ENCODE measurements at places on chromosomes 13 and 19.

DNA sequence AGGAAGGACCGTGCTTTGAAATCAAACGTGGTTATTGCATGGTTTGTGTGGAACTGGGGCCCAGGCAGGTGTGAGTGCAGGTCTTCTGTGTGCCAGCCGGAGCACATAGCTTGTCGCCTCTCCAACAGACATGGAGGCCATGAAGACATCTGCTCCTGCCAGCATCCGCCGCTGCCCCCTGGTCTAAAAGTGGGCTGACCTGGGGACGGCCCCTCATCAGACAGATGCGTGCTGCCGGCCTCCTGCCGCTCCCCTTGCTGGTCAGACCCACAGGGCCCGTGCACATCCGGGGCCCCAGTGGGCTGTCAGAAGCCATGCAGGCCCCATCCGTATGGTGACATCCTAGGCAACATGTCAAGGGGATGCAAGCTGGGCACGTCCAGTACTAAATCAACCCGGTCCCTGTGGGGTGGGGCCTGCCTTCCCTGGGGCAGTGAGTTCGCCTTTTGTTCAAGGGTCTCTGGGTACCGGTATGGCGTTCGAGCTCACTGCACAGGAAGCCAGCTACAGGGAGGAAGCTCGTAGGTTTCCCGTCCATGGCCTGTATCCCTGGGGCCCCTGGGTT, 88.0 kb upstream of the MCF2L start:
- no peak for DNase-seq

- no peak for DNase-seq
Measured at GRCh38 chr19:10742476-10742875, 24.6 kb downstream of the DNM2 start.

DNA sequence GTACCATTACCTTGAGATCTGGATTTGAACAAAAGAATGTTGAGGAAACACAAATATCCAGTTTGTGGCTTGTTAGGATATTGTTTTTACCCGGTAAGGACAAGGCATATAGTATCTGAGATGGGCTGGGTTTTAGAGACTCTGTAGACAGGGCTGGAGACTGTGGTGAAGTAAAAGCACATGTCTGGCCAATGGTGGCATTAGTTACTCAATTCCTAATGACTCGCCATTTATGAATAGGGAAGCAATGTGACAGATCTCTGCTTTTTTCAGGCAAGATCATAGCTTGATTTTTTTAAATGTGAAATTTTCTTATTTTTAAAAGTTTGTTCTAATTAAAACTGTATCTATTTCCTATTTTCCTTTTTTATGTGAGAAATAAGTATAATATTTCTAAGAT, 371.1 kb upstream of the SPRY2 start:
- no peak for DNase-seq

DNA sequence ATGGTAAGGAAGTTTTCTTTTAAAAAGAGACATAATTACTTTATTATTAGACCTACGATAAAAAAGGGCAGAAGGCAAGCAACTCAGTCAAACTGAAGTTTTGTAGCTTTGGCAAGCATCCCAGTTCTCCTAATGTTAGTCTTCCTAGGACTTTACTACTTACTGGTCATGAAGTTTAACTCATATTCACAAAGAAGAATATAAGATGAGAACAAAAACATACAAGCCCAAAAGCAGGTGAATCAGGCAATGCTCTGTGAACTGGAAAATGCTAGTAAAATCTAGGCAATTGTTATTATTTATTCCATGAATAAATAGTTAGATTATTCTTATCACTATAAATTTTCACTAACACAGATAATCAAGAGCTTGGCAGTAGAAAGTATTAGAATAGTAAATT, 85.0 kb downstream of the MIPEP start:
- DNase-seq = no peak

DNA sequence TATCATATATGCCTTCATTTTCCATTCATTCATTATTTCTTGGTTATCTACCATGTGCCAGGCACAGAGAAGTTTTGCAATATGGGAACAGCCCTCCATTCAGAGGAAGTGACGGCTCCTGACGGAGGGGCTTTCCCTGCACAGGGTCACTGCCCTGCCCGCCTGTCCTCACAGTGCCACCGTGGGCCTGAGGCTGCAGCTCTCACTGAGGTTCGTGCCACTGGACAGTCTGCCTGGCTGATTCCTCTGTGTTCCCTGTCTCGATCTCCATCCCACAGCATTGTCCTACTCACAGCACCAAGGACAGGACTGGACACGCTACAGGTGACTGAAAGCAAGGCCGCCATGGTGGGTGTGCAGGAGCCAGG, 92.7 kb downstream of the TSHZ3 start:
- no peak for DNase-seq

- DNase-seq = no peak
Measured at GRCh38 chr19:43799502-43800142, 2.6 kb downstream of the LYPD5 start.

DNA sequence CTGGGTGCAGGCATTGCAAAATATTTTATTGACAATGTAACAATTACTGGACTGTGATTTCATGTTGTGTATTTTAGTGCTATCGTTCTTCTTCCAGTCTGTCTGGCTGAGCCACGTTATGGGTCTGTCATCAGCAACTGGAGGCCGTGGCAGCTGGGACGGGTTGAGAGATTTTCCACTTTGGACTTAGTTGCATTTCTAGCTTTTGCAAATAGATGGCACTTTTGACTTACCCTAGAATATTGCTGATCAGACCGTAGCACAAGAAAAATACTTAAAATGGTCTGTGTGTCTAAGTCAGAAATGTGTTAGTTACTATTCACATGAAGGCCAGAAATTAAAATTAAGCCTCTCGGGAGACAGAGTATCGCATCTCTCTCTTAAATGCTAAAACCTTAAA, 211.1 kb downstream of the TEX29 start:
- peak; percentile 29 for DNase-seq

GRCh38 chr19:14333101-14333871, 48.0 kb upstream of the ADGRE5 start:
- no peak for DNase-seq

DNA sequence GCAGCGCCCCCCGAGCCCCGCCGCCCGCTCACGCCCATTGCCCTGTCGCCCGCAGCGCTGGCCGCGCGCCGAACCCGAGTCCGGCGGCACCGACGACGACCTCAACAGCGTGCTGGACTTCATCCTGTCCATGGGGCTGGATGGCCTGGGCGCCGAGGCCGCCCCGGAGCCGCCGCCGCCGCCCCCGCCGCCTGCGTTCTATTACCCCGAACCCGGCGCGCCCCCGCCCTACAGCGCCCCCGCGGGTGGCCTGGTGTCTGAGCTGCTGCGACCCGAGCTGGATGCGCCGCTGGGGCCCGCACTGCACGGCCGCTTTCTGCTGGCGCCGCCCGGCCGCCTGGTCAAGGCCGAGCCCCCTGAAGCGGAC, 518 bp downstream of the KLF2 start:
- DNase-seq = no peak

- DNase-seq = no peak
Measured at GRCh38 chr13:39864221-39864620, 208.8 kb downstream of the COG6 start.

DNA sequence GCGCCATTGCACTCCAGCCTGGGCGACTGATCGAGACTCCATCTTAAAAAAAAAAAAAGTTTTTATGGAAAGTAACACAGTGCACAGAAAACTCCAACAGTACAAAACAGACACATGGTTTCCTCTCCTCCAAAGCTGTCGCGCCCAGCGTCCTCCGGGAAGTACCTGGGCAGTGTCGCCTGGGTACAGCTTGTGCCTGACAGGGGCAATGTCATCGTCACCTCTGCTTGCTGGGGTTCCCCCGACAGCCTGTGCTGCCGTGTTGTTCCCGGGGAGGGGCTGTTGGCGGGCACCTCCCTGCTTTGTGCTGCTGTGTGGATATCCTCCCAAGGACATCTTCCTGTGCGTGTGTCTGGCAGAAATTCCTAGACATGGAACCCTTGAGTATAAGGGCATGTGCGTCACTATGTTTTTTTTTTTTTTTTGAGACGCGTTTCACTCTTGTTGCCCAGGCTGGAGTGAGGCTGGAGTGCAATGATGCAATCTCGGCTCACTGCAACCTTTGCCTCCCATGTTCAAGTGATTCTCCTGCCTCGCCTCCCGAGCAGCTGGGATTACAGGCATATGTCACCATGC, 2.4 kb upstream of the F2RL3 start:
- no peak for DNase-seq

DNA sequence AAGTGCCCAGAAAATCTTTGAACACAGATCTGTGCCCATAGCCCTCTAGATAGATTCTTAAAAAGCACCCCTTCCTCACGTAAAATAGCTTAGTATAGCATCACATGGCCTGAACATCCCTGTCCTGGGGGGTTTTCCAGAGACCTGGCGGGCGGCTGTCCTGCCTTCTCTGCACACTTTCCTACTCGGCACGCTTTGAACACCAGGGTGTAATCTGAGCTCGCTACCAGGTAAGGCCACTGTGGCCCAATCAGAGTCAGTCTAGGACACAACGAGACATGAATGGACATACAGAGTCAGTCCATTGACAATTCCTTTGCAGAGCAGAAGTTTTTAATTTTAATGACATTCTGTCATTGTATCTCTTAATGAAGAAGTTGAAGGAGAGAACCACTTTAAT, 8.1 kb downstream of the CYP2A13 start:
- no peak for DNase-seq

- DNase-seq = no peak
Measured at GRCh38 chr19:44683434-44684210, 12.3 kb downstream of the CEACAM19 start.

DNA sequence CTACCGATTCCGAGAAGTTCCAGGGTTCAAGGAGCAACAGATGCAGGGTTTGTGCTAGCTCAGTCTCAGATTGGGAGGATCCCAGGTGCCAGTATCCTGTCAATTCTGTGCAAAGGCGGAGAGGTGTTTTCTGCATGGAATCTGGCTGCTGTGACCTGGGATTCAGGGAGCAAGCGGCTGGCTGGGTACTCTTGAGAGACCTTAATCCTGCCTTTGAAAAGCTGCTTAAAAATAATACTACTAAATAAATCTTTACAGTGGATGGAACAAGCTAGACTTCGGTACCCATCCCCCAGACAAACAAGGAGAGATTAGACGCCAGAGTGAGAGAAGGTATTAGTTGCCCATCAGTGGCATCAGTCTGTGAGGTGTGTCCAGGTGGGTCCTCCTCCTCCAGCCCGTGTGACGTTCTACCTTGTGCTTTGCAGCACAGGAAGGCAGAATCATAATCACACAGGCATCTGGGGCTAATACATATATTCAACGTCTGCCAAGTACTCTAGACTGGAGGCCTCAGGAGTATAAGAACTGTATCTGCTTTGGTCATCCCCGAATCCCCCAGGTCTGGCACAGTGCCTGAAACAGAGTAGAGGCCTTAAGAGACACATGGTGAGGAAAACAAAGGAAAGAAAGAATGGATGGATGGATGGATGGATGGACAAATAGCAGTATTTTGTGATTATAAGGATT, 230.6 kb downstream of the ZNF536 start:
- DNase-seq = no peak

GRCh38 chr13:45416516-45417128, 1.6 kb downstream of the SLC25A30 start:
- no peak for DNase-seq

GRCh38 chr19:50418176-50419021, at the start of gene SPIB:
TSS of gene SPIB (plus strand) at chr19:50418938. CDS start at chr19:50418963, 25 bp downstream.
- no peak for DNase-seq

DNA sequence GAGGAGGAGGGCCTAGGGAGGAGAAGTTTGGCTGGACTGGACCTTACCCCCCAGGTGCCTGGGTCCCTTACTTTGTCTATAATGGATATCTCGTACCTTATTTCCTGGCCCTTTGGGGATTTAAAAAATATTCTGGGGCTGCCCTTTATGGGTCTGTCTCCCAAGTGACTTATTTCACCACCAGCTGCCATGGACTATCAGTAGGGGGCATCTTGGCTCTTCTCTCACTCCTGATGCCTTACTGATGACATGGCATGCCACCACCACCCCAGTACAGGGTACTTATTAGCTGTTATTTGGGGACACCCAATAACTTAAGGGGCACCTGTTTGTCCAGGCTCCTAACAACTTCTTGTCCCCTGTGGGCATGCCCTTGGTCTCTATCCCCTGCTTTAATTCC, 38.0 kb downstream of the NFIX start:
- DNase-seq = no peak

DNA sequence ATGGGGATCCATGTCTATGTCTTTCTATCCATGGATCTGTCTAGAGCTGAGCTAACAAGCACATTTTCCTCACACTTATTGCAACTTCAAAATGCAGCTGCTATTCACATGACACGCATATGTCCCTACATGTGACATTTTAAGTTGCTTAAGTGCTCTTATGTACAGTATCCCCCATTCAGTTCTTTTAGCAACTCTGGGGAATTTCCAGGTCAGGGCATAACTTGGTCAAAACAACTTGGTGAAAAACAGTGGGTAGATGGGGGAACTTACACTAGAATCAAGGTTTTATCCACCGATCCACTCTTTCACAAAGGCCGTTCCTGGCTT, 73.0 kb downstream of the COL4A1 start:
- no peak for DNase-seq

GRCh38 chr13:23202383-23202782, 21.6 kb downstream of the SGCG start:
- DNase-seq = no peak

DNA sequence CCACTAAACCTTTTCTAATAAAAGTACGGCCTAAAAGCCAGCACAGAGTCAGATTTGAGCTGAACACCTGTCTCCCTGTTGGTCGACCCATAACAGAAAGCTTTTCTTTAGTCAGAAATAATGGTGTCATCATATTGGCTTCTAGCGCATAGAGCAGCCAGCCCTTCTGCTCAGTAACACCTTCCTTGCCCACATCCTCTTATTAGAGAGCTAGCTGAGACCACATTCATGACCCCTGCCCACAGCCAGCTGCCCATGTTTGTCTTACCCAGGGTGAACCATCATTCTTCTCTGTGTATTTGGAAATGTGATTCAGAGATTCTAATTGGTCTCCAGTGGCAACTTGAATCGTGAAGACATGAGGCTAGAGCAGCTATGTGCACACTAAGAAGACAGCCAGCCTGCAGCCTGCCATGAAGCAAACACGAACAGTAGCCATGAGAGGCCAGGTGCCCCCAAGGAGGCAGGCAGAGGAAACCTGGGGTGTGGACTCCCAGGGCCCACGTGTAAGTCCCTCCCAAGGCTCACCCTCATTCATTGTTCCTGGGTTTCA, 82.3 kb upstream of the PDCD5 start:
- no peak for DNase-seq

DNA sequence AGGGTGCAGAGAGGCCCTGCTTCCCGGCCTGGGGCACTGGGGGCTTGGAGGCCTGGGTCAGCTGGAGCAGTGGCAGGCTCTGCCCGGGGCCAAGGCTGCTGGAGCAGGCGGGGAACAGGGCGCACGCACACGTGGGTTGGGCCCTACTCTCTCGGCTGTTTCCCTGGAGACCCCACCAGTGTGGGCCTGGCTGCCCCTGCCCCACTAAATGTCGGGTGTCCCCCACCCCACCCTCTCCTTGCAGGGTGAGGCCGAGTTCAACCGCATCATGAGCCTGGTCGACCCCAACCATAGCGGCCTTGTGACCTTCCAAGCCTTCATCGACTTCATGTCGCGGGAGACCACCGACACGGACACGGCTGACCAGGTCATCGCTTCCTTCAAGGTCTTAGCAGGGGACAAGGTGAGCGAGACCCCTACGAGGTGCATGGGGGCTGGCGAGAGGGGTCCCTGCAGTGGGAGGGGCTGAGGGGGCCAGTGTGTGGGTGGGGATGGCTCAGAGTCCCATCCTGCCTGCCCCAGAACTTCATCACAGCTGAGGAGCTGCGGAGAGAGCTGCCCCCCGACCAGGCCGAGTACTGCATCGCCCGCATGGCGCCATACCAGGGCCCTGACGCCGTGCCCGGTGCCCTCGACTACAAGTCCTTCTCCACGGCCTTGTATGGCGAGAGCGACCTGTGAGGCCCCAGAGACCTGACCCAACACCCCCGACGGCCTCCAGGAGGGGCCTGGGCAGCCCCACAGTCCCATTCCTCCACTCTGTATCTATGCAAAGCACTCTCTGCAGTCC, 15.3 kb downstream of the CAPN12 start:
- no peak for DNase-seq
